ENCODE measurements at places on chromosomes 16 and 17. TPM values are rescaled to one million over a fixed set of nuclear protein-coding genes. Genes with fewer than 3 reads are reported as not detected.

DNA sequence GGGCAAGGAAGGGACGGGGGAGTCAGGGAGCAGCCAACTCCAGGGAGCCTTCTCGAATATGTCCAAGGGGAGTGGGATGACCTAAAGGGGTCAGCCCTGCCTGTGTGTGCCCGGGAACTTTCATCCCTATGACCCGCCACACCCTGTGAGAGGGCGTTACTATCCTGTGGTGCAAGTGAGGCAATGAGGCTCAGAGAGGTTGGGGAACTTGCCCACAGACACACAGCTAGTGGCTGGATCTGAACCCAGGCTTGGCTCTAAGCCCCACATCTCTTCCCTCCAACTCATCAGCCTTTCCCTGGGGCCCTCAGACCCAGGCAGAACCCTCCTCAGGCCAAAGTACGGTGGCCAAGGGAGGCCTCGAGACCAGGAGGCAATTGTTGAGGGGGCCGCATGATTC, 23.2 kb downstream of the JUP start:
- no peak overlapping the region for H3K4me3 ChIP-seq
- no peak overlapping the region for H3K27ac ChIP-seq
- no peaks in the 10 kb centered on the region for H3K27me3 ChIP-seq
- peaks cover 15% of the 10 kb centered on the region for H3K36me3 ChIP-seq
- no peak for DNase-seq
- H3K4me1 ChIP-seq: no peaks in the 10 kb centered on the region

DNA sequence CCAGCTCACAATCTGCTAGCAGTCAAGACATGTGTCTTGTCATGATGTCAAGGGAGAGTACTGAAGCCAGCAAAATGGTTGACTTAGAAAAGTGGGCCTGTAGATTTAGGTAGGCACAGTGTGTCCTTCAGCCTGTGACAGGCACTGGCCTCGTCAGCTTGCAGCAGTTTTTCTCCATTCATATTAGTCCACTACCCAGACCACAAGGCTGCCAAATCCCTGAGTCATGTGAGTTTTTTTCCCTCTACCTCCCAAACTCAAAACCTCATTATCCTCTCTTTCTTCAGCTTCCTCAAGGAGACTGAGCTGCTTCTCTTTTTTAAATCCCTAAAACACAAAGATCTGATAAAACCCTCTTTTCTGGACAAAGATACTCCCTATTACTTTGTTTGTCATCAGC, 102.6 kb upstream of the HS3ST3A1 start:
- H3K4me3 ChIP-seq: no peak overlapping the region
- peak overlapping the region; percentile 23 for H3K27ac ChIP-seq
- no peak for DNase-seq
- H3K27me3 ChIP-seq: no peaks in the 10 kb centered on the region

- H3K27ac ChIP-seq: no peak overlapping the region
- no peaks in the 10 kb centered on the region for H3K4me1 ChIP-seq
- H3K27me3 ChIP-seq: no peaks in the 10 kb centered on the region
- no peak overlapping the region for H3K4me3 ChIP-seq
Observed at GRCh38 chr16:88846088-88846487, 10.7 kb downstream of the GALNS start.

The KRT34 gene
- total RNA-seq: not detected

DNA sequence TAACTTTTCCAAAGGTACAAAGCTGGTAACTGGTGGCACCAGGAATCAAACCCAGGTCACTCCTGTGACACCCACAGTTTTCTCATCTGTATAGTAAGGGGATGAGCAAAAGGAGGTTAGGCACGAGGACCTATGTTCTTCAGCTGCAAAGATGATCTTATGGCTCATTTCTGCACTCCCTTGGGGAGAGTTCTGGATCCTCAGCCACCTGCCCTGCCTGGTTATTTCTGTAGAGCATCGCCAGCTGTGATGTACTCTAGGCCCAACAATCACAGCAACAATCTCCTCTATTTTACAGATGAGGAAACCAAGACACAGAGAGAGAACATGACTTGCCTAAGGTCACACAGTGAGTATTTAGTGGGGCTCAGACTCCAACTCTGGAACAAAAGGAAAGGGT, 5.4 kb upstream of the CPNE2 start:
- no peak overlapping the region for H3K4me3 ChIP-seq
- no peak overlapping the region for H3K27ac ChIP-seq
- peaks cover 15% of the 10 kb centered on the region for H3K4me1 ChIP-seq
- H3K27me3 ChIP-seq: peaks cover 2% of the 10 kb centered on the region

GRCh38 chr17:61694095-61694494, 103.1 kb upstream of the NACA2 start:
- H3K27me3 ChIP-seq: no peaks in the 10 kb centered on the region
- H3K36me3 ChIP-seq: peaks cover 13% of the 10 kb centered on the region
- H3K27ac ChIP-seq: peak overlapping the region; percentile 84
- no peak overlapping the region for H3K4me3 ChIP-seq
- DNase-seq: no peak

The TSPOAP1 gene
- not detected for total RNA-seq

- peak overlapping the region; percentile 79 for H3K27ac ChIP-seq
- no peak for DNase-seq
- H3K36me3 ChIP-seq: no peaks in the 10 kb centered on the region
Observed at GRCh38 chr16:81551821-81552304, 107.3 kb downstream of the CMIP start.

DNA sequence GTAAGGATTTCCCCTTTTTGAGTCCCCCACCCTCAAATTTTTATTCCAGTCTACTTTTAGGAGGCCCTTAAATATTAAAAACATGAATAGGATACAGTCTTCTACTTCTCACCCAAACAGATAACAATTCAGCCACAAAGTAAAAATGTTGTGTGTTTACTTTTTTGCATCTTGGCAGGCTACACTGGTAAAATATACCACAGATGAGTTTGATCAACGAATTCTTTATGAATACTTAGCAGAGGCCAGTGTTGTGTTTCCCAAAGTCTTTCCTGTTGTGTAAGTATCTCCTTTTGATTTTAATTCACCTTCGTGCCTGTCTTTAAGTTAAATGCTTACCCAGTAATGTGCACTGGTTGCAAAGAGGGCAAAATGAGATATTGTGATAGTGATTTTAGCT, 34.4 kb upstream of the RAB11FIP4 start:
- no peaks in the 10 kb centered on the region for H3K27me3 ChIP-seq
- H3K27ac ChIP-seq: no peak overlapping the region
- H3K4me3 ChIP-seq: no peak overlapping the region
- peaks cover 45% of the 10 kb centered on the region for H3K36me3 ChIP-seq

The AANAT gene
- not detected for total RNA-seq

DNA sequence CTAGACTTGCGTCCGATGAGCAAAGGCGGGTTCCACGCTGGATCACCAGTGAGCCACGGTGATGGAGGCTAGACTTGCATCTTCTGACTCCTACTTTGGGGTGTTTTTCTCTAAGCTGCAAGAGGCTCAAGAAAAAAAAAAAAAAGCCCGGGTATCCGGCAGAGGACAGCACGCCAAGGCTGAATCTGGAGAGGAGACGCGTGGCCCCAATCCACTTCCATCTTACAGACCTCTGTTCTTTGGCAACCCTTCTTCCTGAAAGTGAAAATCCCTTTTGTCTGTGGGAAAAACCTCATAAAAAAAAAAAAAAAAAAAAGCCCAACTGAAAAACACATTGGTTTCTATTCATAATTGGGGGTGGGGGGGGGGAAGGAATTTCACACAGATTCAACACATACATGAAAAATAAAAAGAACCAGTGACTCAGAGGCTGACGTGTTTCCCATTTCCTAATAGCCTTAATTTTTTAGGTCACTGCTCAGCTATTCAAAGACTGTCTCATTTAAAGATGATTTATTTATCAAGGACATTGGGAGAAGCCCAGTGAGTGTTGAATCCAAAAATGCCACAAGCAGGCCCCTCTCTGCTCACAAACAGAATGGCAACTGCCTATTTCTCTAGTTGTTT, 258.3 kb downstream of the FOXL1 start:
- H3K4me3 ChIP-seq: no peak overlapping the region
- peak overlapping the region; percentile 74 for H3K27ac ChIP-seq
- no peak for DNase-seq
- peaks cover 29% of the 10 kb centered on the region for H3K4me1 ChIP-seq
- no peaks in the 10 kb centered on the region for H3K27me3 ChIP-seq

The SLC35G6 gene
- total RNA-seq: not detected

DNA sequence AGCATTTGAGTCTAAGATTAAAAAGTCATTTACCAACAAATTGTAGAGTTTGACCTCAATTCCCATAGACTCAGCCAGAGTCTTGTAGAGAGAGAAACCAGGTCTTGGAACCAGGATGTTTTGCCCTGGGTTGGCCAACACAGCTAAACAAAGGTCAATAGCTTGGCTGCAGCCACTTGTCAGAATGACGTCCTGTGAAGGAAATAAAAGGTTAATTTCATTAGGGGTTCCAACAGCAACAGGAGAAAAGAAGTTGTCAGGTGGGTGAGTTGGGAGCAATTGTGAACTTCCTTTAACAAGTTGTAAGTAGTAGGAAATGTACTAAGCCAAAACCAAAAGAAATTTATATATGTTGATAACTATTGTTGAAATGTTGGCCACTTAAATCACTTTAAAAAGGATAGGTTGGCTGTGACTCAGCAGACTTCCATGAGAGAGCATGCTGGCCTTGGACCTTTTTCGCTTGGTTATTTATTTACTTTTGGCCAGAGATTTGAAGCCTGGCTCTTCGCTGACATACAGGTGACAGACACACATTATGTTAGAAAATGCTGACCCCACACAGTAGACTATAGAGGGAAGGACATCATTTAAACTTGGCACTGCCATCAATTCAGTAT, 4.3 kb downstream of the TAT start:
- H3K27ac ChIP-seq: no peak overlapping the region
- H3K27me3 ChIP-seq: peaks cover 48% of the 10 kb centered on the region

DNA sequence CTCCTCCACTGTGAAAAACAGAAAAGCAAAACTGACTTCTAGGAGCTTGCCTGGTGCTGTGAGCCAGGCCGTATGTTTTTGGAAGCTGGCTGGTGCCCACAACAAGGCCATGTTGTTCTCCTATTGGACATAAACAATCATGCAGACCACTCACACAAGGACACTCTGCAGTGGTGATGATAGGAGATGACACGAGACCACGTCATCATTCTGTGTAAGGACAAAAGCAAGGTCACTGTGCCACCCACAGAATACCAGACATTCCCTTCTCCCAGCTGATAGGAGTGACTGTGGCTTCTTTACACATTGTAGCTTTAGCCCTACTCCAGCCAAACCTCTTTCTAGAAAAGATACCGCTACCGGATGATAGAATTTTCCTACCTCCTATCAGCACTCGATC, 47.7 kb upstream of the LCMT1 start:
- no peaks in the 10 kb centered on the region for H3K36me3 ChIP-seq
- no peak overlapping the region for H3K27ac ChIP-seq
- H3K4me1 ChIP-seq: peaks cover 17% of the 10 kb centered on the region
- H3K27me3 ChIP-seq: no peaks in the 10 kb centered on the region
- no peak for DNase-seq

- no peak overlapping the region for H3K27ac ChIP-seq
- no peaks in the 10 kb centered on the region for H3K27me3 ChIP-seq
- no peak overlapping the region for H3K4me3 ChIP-seq
- peaks cover 2% of the 10 kb centered on the region for H3K36me3 ChIP-seq
- no peaks in the 10 kb centered on the region for H3K4me1 ChIP-seq
- no peak for DNase-seq
Observed at GRCh38 chr17:12431188-12431587, 234.5 kb upstream of the MYOCD start.

- H3K27me3 ChIP-seq: no peaks in the 10 kb centered on the region
- no peaks in the 10 kb centered on the region for H3K36me3 ChIP-seq
- DNase-seq: peak; percentile 76
- H3K4me1 ChIP-seq: peaks cover 27% of the 10 kb centered on the region
- H3K4me3 ChIP-seq: no peak overlapping the region
Observed at GRCh38 chr17:19755821-19756510, 7.9 kb upstream of the ALDH3A1 start.

- DNase-seq: no peak
- no peak overlapping the region for H3K4me3 ChIP-seq
- peaks cover 12% of the 10 kb centered on the region for H3K4me1 ChIP-seq
- H3K27me3 ChIP-seq: peaks cover 52% of the 10 kb centered on the region
- H3K27ac ChIP-seq: no peak overlapping the region
Observed at GRCh38 chr16:84918006-84918909, 93.1 kb downstream of the ZDHHC7 start.

The TRPV3 gene
- 0.27 TPM for total RNA-seq

- H3K27ac ChIP-seq: peak overlapping the region; percentile 76
- peaks cover 88% of the 10 kb centered on the region for H3K4me1 ChIP-seq
- no peaks in the 10 kb centered on the region for H3K27me3 ChIP-seq
- H3K36me3 ChIP-seq: no peaks in the 10 kb centered on the region
- H3K4me3 ChIP-seq: no peak overlapping the region
Observed at GRCh38 chr16:20874088-20874581, 26.0 kb downstream of the DCUN1D3 start.

DNA sequence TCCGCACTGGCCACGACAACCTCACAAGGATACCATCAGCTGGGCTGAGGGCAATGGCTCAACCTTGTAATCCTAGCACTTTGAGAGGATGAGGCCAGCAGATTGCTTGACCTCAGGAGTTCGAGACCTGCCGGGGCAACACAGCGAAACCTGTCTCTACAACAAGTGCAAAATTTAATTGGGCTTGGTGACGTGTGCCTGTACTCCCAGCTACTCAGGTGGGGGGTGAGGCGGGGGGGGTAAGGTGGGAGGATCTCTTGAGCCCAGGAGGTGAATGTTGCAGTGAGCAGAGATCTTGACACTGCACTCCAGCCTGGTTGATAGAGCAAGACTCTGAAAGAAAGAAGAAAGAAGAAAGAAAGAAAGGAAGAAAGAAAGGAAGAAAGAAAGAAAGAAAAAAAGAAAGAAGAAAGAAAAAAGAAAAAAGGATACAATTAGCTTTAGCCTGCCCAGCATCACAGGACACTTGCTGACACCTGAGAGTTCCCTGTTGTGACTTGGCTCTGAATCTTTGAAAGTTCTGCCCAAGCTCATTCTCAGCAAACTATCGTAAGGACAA, 5.2 kb upstream of the MT1E start:
- H3K27ac ChIP-seq: no peak overlapping the region
- H3K4me3 ChIP-seq: no peak overlapping the region
- DNase-seq: no peak
- H3K4me1 ChIP-seq: peaks cover 18% of the 10 kb centered on the region
- no peaks in the 10 kb centered on the region for H3K36me3 ChIP-seq

- H3K4me1 ChIP-seq: peaks cover 92% of the 10 kb centered on the region
- H3K27ac ChIP-seq: peak overlapping the region; percentile 99
Observed at GRCh38 chr16:86576591-86577313, 1.6 kb upstream of the FOXL1 start.

The CD300E gene
- total RNA-seq: not detected

GRCh38 chr17:57284984-57285646, 28.8 kb downstream of the MSI2 start:
- no peak for DNase-seq
- no peaks in the 10 kb centered on the region for H3K27me3 ChIP-seq
- peaks cover 3% of the 10 kb centered on the region for H3K36me3 ChIP-seq
- peaks cover 28% of the 10 kb centered on the region for H3K4me1 ChIP-seq
- no peak overlapping the region for H3K27ac ChIP-seq

The TOB1 gene
- total RNA-seq: 44.8 TPM

The CHST5 gene
- total RNA-seq: 0.17 TPM

GRCh38 chr16:21264571-21265036, 13.5 kb downstream of the CRYM start:
- no peaks in the 10 kb centered on the region for H3K36me3 ChIP-seq
- H3K4me3 ChIP-seq: no peak overlapping the region
- peaks cover 3% of the 10 kb centered on the region for H3K27me3 ChIP-seq
- H3K27ac ChIP-seq: no peak overlapping the region
- H3K4me1 ChIP-seq: peaks cover 12% of the 10 kb centered on the region
- no peak for DNase-seq

- H3K27me3 ChIP-seq: peaks cover 2% of the 10 kb centered on the region
- no peak for DNase-seq
- no peaks in the 10 kb centered on the region for H3K4me1 ChIP-seq
- H3K4me3 ChIP-seq: no peak overlapping the region
- no peaks in the 10 kb centered on the region for H3K36me3 ChIP-seq
- no peak overlapping the region for H3K27ac ChIP-seq
Observed at GRCh38 chr16:30457256-30457655, 11.6 kb upstream of the SEPHS2 start.
